ENCODE measurements at places on chromosomes 2 and 18.

- no peak for DNase-seq
Observed at GRCh38 chr18:46068763-46069162, 3.3 kb downstream of the PSTPIP2 start.

GRCh38 chr2:11389551-11390398 lies 45.3 kb upstream of the ROCK2 start:
- peak; percentile 88 for DNase-seq

GRCh38 chr2:19769513-19769912 lies 132.3 kb downstream of the TTC32 start:
- DNase-seq: no peak

GRCh38 chr2:238286095-238286494 lies 2.3 kb downstream of the PER2 start:
- DNase-seq: no peak

DNA sequence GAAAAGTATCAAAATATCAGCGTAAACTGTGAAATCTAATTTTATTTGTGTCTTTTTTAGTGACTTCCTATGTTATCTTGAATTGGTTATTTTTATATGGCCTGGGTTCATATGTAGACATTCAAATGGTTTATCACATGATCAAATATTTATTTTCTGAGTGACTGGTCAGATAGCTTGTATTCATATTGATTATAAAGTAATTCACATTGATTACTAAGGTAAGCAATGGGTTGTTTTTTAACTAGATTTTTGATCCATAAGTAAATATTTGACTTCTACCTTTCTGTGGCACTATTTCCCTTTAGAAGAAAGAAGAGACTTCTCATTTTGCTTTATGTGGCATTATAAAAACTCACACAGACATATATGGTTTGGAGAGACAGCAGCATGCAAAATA lies 260.5 kb downstream of the TCF4 start:
- DNase-seq: no peak

GRCh38 chr2:232568161-232568560 lies 17.7 kb downstream of the EIF4E2 start:
- DNase-seq: no peak

DNA sequence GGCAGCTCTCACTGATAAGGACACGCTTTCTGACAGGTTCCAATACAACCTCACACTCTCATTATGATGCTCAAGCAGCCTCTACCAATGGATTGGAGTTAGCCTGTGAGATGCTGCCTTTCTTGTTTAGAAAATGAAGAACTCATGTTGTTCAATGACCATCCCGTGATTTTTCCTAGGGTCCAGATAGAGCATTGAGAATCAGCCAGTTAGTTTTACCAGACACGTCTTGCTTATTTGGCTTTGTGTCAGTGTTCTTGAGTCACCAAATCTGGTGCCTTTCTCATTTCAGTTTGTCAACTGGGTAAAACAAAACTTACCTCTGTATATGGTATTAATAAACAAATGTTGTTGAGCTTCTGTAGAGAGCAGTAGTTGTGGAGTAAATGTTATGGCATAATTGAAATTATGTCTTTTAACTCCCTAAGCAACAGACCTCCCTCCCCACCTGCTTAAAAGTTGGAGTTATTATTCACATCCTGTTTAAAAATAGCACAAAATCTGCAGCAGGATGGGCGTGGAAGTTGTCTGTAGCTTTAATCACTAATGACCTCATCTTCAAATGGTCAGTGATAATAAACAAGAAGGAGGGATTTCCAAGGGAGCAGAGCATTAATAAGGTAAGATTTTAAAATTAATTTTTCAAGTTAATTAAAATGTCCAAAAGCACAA lies 167.3 kb downstream of the HRH4 start:
- DNase-seq: no peak

GRCh38 chr2:228798458-228799207 lies 472.5 kb downstream of the PID1 start:
- DNase-seq: peak; percentile 13

DNA sequence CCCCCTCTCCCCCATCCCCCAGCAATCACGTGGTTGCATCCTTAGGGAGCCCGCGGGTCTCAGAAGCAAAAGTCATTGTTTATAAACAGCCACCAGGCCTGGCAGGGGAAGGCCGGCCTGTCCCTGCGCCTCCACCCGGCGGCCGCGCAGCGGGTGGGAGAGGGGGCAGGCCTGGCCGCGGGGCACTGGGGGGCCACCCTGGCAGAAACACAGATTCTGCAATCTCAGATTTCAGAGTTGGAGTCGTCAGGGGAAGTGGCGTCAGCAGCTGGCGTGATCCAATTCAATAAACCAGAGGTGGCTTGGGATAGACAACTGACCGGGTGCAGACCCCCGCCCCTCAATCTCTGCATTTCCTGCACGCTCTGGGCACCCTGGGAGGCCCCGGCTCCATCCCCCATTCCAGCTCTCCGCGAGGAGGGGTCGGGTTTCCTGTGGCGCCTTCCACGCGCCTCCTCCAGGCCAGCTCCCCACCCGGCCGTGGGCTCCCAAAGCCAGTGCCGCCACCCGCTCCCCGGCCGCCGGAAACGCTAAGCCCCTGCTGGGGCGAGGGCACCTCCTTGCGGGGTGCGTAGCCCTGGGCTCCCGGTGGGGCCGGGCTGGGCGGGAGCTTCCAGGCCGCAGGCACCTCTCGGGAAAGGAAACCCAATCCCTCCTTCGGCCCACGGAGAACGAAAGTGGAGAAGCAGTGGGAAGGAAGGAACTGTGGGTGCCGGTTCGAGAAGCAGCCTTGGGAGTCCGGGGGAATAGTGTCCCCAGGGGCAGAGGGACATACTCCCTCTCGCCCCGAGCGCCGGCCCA lies 1.1 kb downstream of the BIN1 start:
- peak; percentile 88 for DNase-seq

- no peak for DNase-seq
Observed at GRCh38 chr18:45802814-45803492, 22.5 kb upstream of the SIGLEC15 start.

DNA sequence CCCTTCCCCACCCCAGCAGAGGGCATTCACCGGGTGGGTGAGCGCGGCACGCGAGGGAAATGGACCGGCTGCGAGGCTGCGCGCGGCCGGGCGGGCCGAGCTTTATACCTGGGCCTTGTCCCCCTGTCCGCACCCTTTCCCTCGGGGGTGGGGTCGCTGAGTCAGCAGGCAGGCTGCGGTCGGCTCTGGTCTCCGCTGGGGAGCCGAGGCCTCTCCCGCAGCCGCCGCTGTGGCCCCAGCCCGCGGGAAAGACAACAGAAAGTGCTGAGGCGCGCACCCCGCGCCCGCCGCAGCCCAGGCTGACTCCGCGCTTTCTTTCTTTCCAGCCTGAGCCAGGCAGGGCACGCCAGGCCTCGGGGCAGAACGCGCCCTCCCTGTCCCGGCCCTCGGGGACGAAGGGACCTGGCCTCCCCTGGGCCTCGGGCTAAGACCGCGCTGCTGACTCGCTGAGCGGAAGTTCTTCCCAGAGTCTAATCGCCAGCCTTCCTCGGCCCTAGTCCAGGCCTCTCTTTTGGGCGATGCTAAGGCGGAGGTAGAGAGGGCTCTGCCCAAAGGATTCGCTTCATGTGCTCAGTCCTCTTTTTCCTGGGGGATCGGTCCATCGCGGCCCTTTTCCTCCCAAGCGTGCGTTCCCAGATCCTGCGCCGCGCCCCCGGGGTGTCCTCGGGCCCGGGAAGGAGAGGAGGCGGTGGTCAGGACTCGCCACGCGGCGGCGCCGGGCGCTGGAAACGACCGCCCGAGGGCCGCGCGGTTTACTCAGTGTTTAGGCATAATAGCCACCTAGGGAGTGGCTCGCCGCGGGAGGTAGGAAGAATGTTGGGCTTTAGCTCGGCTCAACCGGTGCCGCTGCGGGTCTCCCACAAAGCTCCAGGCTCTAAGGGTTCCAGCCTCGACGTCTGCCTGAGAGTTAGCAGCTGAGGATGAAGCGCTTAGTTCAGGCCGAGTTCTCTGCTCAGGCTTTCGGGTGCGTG lies at the start of gene CRYBA2:
Gene CRYBA2 (minus strand): TSS at position 78 of the 971 bp plus-strand sequence. CDS start 246 bp downstream, outside the sequence.
- DNase-seq: no peak

DNA sequence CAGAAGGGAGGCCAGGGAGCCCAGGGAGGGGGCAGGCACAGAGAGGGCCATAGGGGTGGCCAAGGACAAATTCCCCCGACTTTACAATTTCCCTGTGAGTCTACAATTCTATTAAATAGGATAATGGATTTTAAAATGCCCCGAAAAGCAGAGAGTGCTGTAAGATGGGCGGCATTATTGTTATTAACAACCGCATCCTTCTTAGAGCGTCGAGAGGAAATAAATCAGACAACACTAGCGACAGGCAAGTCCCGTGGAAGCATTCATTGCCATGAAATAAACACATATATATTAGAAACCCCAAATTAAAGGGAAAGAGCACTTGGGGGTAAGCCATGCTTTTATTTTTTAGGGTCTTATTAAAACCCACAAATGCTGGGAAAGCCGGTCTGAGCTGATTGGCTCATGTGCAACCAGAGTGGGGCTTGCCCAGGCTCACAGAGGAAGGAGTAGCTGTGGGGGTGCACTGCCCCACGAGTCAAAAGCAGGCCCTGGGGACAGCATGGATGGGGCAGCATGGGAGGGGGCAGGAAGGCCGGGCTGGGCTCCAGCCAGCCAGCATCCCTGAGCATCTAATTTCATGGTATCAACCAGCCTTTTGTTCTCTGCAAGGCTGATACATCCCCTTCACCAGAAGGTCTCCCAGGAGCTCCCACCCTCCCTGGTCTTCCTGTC lies 187.1 kb downstream of the CELF4 start:
- DNase-seq: no peak

GRCh38 chr2:88735853-88736252 lies 44.4 kb downstream of the RPIA start:
- no peak for DNase-seq

GRCh38 chr18:48781163-48781987 lies 169.4 kb downstream of the SMAD7 start:
- peak; percentile 84 for DNase-seq

GRCh38 chr2:153476491-153476815 lies 2.1 kb downstream of the RPRM start:
- peak; percentile 22 for DNase-seq

DNA sequence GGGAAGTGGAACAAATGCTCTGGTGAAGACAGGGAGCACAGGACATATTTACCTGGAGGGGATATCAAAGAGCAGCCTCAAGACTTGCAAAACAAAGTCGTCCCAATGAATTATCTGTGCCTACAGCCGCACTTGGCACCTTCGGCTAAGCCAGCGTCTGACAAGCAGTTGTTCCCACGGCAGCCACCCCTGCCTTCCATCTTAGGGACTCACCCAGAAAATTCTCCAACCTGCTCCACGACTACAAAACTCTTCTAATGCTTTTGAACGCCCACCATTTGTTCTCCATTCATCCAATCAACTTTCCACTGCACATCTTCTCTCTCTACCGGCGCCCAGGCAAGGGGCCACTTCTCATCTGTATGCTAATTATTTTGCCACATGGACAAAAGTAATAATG lies 7.0 kb downstream of the MYT1L start:
- DNase-seq: no peak

DNA sequence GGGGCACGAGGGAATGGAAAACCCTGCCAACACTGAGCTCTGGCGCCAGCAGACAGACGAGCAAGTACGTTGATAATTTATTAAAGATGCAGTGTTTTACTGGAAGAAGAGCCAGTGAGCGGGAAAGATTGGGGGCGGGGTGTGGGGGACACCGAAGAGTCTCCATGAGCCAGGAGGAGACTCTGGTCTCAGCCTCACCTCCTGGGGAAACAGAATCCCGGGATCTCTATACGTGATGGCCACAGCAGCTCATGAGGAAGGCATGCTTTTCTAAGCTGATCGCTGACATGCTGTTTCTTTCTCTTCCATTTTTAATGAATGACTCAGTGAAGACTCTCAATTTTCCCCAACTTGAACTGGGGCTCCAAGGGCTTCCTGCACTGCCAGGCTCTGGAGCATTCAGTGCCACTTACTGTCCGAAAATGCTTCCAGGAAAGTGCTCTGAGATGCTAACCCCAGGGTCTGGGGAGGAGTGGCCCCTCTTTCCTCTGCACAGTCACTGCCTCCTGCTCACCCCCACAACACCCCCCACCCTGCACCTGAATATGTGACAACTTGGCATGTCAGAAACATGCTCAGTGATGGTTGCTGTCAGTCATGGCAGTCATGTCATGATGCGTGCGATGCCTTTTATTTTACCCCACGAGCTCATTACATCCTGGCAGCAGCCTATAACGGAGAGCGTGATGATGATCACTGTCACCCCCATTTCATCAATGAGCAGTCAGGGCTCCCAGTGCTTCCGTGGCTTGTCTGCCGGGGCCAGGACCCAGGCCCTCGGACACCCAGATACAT lies 164.2 kb upstream of the CAPN13 start:
- no peak for DNase-seq

- DNase-seq: no peak
Observed at GRCh38 chr2:124585277-124585676, 560.2 kb downstream of the CNTNAP5 start.

DNA sequence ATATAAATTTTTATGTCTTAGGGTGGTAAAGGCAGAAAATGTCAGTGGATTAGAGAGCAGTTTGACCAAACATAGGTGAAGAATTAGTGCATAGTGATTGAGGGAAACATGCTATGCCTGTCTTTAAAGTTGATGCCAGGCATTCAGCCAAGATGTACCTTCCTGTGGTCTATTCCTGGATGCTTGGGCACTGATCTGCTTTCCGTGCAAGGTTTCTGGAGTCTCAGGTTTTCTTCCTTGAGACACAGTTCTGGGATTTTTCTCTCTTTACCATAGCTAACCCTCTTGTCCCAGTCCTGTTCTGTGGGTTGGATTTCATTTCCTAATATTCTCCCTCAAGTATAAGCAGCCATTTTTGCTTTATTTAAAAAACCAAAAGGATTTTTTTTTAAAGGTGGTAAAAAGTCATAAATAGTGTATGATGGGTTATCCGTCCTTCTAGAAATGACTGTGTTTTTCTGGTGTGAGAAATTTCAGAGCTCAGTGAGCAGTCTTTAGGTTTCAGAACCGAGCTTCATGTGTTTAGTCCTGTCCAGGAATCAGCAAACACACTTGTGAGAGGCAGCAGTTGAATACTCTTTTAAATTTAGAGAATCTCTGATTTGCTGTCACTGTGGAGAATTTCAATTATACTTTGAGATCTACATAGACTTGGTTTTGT lies 43.0 kb upstream of the CYBRD1 start:
- DNase-seq: no peak

DNA sequence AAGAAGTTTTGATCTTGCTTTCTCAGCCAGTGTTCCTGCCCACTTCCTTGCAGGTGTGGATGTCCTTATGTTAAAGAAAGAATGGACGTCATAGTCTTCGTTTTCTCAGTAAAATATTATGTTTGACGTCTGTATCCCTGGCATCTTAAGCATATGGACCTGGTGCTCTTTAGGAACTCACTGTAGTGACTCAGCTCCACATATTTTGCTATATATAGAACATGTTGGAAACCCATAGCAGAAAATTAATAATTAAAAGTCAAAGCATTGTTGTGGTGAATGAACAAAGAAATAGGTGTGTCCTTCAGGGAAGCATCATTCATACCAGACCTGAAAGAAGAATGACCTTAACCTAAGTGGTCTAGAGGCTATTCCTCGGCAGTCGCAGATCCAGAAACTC lies 196.1 kb downstream of the MCFD2 start:
- no peak for DNase-seq

DNA sequence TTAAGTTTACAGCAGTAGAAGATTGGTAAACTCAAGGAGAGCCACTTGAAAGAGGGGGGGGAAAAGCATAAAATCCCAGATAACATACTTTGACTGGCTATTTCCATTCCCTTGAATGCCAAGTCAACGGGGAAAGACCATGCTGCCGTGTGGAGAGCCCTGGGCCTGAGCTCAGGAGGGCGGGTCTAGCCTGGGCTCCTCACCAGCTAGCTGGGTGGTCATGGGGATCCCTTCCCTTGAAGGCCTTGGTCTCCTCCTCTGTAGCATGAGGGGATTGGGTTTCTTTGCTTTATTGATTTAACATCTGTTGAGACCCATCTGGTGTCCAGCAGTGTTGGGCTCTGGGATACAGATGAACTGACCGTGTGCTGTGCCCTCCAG lies 35.0 kb downstream of the TEX51 start:
- DNase-seq: no peak
